HFFc6 (cell line): ENCODE measurements at places on chromosomes 3 and 15.
A peak's percentile ranks its signal among the peaks of the same experiment; 100 is the strongest.

DNA sequence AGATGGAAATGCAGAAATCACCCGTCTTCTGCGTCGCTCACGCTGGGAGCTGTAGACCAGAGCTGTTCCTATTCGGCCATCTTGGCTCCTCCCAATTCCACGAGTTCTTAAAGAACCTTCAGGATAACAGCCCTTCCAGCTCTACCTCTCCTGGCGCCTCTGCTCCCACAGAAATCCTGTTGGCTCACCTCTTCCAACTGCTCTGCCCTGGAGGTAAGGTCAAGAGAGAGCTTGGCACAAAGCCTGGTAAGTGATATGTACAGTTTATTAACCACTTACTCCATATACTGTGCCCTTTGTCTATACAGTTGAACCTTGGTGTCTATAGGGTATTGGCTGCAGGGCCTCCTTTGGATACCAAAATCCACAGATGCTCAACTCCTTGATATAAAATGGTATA is 17.8 kb upstream of the FGF12 start:
- no peak for DNase-seq

GRCh38 chr15:48481802-48482201 is 150.6 kb downstream of the DUT start:
- peak; percentile 37 for DNase-seq

DNA sequence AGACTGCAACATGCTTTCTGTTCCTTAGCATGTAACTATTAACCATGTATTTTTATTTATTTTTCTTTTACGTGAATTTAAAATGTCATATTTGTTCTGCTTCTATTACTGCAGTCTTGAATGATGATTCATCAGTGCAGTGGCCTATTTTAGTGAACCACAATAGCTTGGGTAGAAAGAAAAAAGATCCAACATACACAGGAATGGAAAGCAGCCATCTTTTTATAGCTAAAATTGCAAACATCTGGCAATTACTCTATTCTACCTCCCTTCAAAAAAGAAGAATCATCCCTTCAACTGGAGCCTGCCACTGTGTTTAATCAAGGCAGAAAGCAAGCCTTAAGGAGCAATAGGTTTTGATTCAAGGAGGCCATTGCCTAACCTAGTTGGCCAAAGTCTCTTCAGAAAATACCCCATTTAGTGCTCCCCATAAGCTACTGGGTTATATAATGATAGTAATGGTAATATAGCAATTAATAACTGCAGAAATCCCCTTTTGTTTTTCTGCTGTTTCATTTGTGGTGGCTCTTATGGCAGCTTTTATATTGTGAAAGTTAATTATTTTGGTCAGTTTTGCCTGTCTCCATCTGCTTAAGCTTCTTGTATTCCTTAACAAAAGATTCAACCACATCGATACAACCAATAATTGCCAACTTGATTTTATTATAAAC is 267.3 kb downstream of the LPP start:
- peak; percentile 87 for DNase-seq

DNA sequence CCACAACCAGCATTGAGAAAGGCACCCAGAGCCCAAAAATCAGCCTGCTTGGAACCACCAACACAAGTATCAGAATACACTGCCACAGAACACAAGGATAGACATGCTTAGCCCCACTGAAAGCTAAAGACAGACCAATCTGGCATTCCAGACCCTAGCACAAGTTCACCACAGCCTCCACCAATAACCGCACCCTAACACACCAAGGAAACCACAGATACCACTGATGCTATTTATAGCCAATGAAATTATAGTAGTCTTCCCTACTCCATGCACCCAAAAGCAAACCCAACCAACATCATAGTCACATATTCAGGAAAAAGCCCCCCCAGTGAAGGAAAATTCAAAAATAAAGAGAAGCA is 83.9 kb upstream of the STT3B start:
- DNase-seq: no peak

- DNase-seq: no peak
Observed at GRCh38 chr15:22808240-22808639, 21.8 kb downstream of the NIPA1 start.

GRCh38 chr3:173038484-173038871 is 102.6 kb downstream of the SPATA16 start:
- DNase-seq: no peak

DNA sequence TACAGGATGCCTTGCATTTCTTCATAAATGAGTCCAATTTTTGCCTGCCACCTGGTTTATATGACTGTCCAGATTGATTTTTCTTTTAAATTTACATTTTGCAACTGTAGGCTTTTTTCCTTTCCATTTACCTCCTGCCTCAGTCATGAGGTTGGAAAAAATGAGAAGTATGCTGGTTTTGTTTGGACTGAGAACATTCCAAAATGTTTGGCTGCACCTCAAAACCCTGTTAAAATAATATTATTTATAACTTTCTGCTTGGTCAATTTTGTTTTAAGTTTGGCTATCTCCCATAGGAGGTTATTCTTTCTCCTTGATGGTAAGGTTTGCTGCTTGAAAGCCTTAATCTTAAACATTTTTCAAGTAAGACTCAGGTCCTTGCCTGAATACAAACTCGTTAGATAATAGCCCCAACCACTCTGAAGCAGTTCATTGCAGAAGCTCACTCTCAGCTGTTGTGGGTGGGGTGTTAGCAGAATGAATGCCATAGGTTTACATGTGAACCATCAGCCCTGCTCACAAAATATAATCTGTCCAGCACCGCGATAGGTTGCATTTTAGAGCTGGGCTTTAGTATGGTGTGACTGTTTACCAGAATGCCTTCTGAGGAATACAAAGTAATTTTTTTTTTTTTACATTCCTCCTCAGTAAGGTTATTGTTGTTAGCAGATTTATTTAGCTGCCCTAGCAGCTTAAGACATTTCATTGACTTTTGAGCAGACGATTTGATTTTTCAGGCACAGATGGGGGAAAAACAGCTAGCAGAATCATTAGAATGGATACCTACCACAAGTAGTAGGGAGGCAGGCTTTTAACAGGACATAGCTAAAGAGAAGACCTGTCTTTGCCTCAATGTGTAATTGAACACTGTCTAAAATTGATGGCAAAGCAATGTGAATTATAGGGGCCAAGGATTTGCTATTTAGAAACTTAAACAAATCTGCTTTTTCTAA is 630.8 kb upstream of the KCNMB2 start:
- peak; percentile 83 for DNase-seq

GRCh38 chr15:71629781-71630474 is 180.4 kb upstream of the NR2E3 start:
- no peak for DNase-seq

GRCh38 chr3:57446318-57446841 is 97.8 kb downstream of the DNAH12 start:
- no peak for DNase-seq

- no peak for DNase-seq
Observed at GRCh38 chr3:69997631-69998307, 1.8 kb upstream of the SAMMSON start.

DNA sequence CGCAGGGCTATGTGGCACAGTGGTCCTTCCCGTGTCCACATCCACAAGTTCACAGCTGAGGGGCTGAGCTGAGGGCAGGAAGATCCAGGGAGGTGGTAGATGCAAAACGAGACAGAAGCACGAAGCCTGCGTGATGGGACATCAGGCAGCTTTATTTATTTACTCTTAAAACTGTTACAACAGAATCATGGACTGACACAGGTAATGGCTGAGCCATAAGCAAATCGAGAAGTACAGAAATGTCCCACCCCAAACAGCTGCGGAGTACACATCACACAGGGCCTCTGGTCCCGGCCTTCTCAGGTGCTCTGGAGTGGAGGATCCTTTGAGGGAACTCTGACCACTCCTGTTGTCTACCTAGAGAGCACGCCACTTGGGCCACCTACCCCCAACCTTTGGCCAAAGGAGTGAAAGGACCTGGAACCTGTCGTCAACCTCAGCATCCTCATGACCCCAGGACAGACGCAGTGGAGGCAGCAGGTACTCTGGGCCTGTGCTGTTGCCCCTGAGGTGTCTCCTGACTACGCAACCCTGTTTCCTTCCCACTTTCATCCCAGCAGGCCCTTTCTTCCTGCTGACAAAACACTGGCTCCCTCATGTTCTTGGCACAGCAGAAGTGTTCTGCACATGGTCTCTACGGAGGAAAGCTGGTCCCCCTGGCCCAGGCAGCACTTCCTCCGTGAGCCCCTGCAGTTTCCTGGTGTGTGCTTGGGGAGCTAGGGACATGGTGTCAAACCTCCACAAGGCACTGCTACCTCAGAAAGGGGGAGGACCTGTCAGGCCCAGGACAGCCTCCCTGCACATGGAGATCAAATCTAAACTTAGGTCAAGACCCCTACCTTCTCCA is 47.8 kb downstream of the DHX30 start:
- DNase-seq: no peak

DNA sequence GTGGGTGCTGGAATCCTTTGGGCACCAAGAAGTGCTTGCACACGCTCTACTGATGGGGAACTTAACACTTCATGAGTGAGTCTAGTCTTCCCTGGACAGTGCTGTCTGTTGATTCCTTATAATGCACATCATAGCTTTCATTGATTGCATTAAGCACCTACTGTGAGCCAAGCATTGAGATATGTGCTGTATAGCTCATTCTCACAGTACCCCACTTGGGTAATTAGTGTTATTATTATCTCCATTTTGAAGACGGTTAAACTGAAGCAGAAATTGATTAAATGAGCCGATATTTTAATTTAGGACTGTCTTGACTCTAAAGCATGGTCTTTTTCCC is 504 bp upstream of the PDHB start:
- no peak for DNase-seq

DNA sequence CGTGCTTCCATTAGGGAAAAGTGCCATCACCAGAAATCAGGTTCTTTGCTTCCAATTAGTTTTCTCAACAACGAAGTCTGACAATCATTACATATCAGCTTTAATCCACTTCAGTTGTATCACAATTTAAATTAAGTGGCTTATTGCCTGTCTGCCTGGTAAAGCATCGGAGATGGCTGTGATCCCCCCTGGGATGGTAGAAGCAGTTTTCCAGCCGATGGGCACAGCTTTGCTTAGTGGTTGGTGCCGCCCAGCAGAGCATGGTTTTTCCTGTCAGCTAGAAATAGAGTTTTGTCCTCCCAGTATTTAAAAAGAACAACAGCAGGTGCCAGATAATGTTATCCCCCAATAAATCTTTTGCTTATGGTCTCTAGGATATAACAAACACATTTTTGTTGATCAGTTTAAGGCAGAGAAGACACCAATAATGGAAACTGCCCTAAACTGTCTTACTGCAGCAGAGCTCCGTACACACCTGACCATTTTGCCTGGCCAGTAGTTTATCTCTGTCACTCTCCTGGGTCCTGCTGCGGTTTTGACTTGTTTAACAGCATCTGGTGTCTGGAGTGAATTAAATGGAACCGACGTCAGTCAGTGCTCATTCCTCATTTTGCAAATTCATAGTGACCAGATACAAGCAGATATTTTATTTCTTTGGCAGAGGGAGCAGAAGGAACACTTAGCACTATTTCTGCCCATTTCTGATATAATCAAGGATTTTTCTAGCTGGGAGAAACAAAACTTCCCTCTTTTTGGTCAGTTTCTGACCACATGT is 79.1 kb downstream of the SLC49A4 start:
- no peak for DNase-seq

DNA sequence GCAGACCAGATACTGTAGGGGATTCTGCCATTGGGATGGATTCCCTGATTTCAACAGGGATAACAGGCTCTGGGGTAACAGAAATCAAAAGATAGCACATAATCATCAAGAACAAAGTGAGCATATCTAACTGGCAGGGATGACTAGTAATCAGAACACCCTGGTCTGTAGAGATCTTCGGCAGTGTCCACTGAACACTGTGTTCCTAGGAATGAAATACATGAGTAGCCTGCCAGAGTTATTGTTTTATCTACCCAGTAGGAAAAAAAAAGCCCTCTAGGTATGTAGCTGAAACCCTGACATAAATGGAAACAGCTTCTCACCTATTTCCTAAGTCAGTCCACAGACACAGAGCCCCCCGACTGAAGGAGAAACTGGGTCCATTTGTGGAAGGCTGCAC is 340.3 kb upstream of the ZNF385D start:
- DNase-seq: no peak

GRCh38 chr3:26515351-26515750 is 107.2 kb upstream of the LRRC3B start:
- DNase-seq: no peak

DNA sequence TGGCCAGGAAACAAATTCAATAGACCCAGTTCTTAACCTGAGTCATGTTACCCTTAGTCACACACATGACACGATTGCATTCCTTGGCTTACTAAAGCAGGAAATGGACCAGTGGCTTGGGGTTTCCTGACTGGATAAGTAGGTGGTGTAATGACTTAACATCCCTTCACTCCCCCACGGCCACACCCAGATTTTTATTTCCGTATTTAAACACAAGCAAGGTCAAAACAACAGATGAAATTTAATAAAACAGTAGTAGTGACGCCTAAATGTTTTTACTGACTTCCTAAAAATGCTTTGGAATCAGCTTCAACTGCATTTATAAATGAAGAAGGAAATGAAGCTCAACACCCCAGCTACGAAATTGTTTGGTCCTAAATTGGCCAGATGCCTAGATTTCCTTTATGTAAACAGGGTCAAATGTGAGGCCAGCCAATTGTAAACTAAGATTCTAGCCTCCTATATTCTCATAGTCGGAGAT is 324.3 kb downstream of the CHST2 start:
- peak; percentile 93 for DNase-seq

DNA sequence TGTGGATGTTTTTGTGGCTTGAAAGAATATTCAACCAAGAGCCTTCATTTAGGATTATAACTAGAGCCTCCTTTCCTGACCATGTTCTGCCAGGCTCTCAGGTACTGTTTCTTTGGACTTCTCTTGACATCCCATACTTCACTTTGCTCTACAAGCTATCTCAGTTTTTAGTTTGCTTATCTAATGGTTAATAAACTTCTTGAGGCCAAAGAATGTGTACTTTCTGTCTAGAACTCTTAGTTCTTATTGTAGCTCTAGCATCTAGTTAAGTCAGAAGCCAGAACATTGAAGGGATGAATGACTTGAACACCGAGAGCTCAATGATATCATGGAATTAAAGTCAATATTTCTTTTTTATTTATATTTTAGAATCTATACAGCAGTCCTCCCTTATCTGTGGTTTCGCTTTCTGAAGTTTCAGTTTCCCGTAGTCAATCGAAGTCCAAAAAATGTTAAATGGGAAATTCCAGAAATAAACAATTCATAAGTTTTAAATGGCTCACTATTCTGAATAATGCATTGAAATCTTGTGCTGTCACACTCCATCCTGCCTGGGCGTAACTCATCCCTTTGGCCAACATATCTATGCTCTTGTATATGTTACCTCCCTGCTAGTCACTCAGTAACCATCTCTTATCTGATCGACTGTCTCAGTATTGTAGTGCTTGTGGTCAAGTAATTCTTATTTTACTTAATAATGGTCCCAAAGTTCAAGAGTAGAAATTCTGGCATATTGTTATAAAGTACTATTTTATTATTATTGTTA is 368.6 kb upstream of the RBMS3 start:
- peak; percentile 72 for DNase-seq

- DNase-seq: no peak
Observed at GRCh38 chr3:41033956-41034519, 165.3 kb upstream of the CTNNB1 start.

- DNase-seq: no peak
Observed at GRCh38 chr15:77514641-77515402, 94.1 kb downstream of the HMG20A start.
